ENCODE measurements at places on chromosomes 7 and 10. TPM values are rescaled to one million over a fixed set of nuclear protein-coding genes. Genes with fewer than 3 reads are reported as not detected.
A peak's percentile ranks its signal among the peaks of the same experiment; 100 is the strongest.

Gene ARHGEF35
- 17.1 TPM for total RNA-seq

DNA sequence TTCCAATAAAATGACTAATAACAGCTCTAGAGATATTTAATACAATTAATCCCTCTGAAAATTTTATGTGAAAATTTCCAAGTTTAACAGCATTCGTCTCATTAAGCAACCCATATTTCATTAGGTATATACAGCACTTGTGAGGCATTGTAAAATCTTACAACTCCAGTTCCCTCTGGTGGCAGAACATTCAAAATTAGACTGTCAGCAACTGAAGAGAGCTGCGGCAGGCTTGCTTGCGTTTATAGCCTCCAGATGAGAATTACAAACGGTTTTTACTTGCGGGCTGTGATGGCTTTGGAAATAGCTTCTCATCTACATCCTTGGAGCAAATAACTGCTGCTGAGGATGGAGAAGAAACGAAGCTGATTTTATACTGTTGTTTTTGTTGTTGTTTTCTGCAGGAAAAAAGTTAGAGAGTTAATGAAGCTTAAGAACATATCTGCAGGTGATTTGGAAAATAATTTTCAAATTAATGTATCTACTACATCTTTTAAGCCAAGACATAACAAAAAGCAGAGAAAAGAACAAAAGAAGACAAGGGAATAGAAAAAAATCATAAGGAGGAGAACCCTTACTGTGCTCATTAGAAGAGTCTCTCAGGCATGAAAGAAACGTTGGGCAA lies 171.3 kb downstream of the MAGI2 start:
- DNase-seq, result peak; percentile 60

DNA sequence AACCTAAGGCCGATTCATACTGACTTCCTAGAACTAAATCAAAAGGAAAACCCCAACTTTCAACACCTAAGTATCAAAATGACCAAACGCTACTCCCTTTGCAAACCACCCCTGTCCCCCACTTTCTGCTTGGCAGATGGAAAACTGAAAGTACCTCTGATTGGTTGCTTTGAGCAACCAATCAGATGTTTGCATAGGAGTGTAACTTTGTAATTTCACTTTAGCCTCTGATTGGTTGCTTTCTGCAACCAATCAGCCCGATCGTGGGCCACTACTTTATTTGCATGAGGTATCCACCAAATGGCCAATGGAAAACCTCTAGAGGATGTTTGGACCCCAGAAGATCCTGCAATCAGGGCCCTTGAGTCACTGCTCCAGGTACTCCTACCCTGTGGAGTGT lies 12.3 kb upstream of the SNX10 start:
- DNase-seq, result no peak

Gene TMEM72
- total RNA-seq, result not detected

- DNase-seq, result no peak
Measured at GRCh38 chr7:38524786-38525185, 106.4 kb downstream of the AMPH start.

Gene ITPRID1
- total RNA-seq, result not detected

GRCh38 chr10:132787495-132788179 lies 1.7 kb upstream of the NKX6-2 start:
- peak; percentile 56 for DNase-seq

- no peak for DNase-seq
Measured at GRCh38 chr7:86768967-86769760, 125.5 kb downstream of the GRM3 start.

Gene NUP205
- 44.6 TPM for total RNA-seq

Gene ASZ1
- not detected for total RNA-seq

- no peak for DNase-seq
Measured at GRCh38 chr7:80775482-80775881, 137.0 kb downstream of the CD36 start.

GRCh38 chr10:113047963-113048781 lies 98.1 kb downstream of the TCF7L2 start:
- no peak for DNase-seq

- DNase-seq, result no peak
Measured at GRCh38 chr7:19011212-19011611, 106.2 kb downstream of the TWIST1 start.

DNA sequence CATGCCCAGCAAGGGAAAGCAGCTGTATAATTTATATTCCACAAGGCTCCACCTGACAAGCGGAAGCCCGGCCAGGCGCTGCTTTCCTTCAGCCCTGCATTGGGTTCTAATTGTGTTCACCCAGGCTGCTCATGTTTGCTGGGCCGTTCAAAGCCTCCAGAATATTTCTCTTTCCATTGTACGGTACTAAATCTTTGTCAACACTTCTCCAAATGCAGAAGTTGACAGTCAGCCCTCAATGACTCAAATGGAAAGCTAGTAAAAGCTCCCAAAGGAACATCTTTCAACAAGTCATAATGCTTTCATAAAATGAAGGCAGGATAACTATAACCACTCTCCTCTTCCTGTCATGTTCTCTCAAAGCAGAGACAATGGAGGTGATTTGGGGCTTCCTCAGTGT lies 17.8 kb upstream of the CPXM2 start:
- no peak for DNase-seq

GRCh38 chr10:77504196-77504872 lies 133.3 kb downstream of the KCNMA1 start:
- no peak for DNase-seq

Gene AASS
- 41.9 TPM for total RNA-seq

DNA sequence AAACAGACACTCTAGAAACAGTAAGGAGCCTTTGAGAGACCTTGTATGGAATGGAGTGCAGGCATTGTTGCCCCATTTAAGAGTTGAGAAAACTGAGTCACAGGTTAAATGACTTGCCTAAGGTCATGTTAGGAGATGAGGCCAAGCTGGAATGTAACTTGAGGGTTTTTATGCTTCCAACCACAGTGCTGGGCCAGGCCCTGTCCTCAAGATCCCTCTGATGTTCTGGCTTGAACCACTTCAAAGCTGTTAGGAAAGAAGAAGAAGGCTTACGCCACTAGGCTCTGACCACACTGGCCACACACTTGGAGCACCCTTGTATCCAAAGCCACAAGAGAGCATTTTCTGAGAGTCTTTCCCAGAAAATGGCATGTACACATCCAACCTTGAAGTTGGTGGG lies 42.7 kb downstream of the PLAU start:
- DNase-seq, result no peak

DNA sequence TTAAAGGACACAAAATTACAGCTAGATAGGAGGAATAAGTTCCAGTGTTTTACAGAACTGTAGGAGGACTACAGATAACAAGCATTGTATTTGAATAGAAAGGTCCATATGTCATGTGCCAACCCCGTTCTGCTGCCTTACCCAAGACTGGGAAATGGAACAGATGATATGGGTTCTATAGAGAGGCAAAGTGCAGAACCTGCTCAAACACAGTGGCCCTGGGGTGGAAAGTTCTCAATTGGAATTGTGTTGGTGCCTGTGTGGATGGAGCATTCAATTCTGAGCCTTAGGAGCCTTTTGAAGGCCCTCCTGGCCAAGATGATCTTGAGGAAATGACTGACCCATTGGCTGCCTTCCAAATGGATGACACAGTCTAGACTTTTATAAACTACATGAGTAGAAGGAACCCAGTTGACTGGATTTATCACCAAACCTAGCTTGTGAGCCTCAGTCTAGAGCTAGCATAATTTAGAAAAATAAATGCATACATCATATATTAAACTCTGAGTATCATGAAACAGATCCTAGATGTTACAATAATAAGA lies 4.1 kb upstream of the PRSS1 start:
- DNase-seq, result no peak

Gene KCNH2
- 8.4 TPM for total RNA-seq

Gene PTTG1IP2
- not detected for total RNA-seq

Gene CYP2W1
- 20.3 TPM for total RNA-seq

Gene MSS51
- total RNA-seq, result 1.2 TPM

DNA sequence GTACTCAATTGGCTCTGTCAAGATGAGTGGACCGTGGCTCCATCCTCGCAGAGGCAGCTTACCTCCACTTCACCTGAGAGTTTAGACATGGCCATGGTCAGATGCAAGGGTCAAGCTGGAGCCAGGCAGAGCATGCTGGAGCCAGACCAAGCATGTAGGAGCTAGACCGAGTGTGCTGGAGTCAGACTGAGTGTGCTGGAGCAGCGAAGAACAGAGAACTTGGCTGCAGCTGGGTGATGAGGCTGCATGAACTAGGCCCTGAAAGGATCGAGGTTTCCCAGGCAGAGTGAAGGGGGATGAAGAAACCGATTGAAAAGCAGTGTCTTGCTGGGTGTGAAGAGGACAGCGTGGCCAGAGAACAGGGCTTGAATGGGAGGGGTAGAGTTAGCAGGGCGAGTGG lies 86.1 kb downstream of the MKI67 start:
- DNase-seq, result no peak

Gene GPR146
- total RNA-seq, result 5.2 TPM

GRCh38 chr10:120961795-120962755 lies 110.9 kb downstream of the WDR11 start:
- no peak for DNase-seq

Gene HOGA1
- 5.8 TPM for total RNA-seq

Gene VWA2
- 12.3 TPM for total RNA-seq

DNA sequence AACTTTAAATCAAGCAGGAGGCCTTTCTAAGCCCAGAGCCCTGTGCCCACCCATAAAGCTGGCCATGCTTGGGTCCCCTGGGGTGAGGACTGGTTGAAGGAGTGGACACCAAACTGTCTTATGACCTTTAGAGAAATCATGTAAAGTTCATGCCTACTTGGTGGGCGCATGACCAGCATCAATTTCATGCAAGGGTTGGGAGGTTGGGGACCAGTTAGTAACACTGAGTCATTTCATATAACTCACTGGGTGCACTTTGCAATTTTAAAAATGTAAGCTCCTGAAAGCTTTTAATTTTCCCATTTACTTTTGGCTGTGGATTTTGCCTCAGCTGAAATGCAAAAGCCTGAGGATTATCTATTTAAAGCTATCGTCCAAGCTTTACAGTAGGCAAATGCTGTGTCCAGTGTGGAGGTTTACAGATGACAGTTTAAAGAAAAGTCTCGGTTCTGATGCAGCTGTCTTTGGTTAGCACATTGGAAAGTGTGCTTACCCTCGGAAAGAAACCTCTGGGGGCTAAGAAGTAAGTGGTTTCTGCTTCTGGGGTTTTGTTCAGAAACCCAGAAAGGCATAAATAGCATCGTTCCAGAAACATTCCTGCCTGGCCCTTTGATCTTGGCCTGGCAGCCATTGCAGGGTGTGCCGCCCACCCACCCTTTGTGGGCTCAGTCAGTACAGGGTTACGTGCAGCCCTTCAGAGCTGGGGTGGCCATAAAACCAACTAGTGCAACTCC lies 48.8 kb upstream of the CHST15 start:
- no peak for DNase-seq

Gene TMEM273
- total RNA-seq, result 1.2 TPM

Gene PRSS1
- 71.2 TPM for total RNA-seq

Gene IPMK
- total RNA-seq, result 17.5 TPM

Gene GIMAP7
- total RNA-seq, result 0.33 TPM

GRCh38 chr7:26995666-26996065 lies 100.1 kb downstream of the HOXA1 start:
- no peak for DNase-seq

Gene PRKG1
- total RNA-seq, result 8.1 TPM

Gene GPR37
- total RNA-seq, result 8.8 TPM

DNA sequence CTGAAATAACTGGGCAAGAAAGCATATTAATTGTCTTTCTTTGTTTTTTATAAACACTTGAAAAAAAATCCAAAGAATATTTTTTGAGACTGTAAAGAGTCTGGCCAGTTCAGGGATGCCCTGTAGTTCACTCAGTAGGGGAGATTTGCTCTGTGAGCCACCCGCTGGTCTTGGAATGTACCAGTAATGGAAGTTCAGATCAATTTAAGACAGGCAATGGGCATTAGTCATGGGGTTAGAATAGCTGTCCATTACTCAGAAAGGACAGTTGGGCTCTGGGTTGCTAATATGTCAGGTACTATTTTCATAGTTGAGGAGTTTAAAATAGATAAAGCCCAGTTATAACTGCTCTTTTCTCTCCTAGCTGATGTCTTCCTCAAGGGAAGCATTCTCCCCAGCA lies 38.7 kb downstream of the A1CF start:
- no peak for DNase-seq

- DNase-seq, result no peak
Measured at GRCh38 chr7:111183321-111183720, 92.4 kb downstream of the LRRN3 start.

DNA sequence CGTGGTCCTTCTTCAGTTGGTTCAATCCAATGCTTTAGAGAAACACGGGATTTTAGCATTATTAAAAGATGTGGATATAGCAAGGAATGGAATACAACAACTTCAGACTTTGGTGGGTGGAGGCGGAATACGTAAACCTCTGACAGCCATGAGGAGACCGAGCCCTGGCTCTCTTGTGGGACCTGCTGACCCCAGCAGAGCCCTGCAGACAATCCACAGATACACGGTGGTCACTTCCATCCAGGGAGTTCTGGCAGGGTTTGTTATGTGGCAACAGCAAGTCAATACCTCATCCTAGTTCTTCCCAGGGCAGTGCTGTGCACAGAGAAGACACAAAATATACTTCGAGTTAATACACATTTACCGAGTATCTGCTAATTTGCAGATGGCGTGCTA lies 118.5 kb upstream of the DIP2C start:
- DNase-seq, result no peak

GRCh38 chr10:112223725-112224124 lies 40.2 kb upstream of the GPAM start:
- DNase-seq, result no peak

Gene NXPH1
- total RNA-seq, result not detected

DNA sequence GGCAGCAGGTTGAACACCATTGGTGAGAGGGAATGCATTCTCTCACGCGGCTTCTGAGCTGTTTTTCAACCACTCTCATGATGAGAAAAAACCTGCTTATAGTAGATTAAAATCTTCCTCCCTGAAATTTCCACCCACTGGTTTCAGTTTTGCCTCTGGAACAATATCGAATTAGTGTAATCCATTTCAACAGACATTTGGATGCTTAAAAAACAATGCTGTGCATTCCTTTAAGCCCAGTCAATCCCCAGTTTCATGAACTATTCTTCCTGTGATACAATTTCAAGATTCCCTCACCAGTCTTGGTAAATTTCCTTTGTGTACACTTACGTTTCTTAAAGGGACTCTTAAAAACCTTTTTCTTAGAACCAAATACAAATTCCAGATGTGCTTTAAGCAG lies 89.6 kb downstream of the ITIH5 start:
- DNase-seq, result no peak

Measured in hepatocyte (in vitro differentiated cells).